Mucosa of descending colon (tissue), 3 donors: ENCODE measurements at places on chromosomes 11 and 22.

DNA sequence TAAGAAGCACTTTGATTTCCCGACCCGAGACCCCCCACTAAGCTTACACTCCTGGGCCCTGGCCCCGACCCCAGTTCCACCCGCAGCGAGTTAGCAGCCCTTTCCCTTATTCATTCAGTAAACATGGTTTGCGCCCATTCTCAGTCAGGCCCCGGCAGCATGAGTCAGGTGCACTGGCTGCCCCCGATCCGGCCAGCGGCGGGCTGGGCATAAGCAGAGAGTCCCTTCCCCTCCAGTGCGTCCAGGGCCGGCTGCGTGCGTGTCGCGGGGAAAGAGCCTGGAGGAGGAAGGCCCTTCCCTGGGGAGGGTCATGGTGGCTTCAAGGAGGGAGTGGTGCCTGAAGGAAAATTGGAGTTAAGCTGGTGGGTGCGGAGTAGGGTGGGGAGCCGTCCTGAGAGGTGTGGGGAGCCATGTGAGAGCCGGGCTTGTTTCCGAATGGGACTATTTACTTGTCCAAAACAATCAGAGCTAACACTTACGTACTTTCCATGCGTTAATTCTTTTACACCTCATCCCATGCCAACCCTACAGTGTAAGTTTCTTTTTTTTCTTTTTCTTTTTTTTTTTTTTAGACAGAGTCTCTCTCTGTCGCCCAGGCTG is 657 bp downstream of the IGHMBP2 start:
- DNase-seq, result peak; percentile 40

- DNase-seq, result no peak
Measured at GRCh38 chr11:19345519-19345847, 104.7 kb upstream of the E2F8 start.

- no peak for DNase-seq
Measured at GRCh38 chr11:12685229-12685628, 11.0 kb downstream of the TEAD1 start.

- DNase-seq, result peak; percentile 56
Measured at GRCh38 chr22:50314081-50314454, 6.6 kb upstream of the PLXNB2 start.

DNA sequence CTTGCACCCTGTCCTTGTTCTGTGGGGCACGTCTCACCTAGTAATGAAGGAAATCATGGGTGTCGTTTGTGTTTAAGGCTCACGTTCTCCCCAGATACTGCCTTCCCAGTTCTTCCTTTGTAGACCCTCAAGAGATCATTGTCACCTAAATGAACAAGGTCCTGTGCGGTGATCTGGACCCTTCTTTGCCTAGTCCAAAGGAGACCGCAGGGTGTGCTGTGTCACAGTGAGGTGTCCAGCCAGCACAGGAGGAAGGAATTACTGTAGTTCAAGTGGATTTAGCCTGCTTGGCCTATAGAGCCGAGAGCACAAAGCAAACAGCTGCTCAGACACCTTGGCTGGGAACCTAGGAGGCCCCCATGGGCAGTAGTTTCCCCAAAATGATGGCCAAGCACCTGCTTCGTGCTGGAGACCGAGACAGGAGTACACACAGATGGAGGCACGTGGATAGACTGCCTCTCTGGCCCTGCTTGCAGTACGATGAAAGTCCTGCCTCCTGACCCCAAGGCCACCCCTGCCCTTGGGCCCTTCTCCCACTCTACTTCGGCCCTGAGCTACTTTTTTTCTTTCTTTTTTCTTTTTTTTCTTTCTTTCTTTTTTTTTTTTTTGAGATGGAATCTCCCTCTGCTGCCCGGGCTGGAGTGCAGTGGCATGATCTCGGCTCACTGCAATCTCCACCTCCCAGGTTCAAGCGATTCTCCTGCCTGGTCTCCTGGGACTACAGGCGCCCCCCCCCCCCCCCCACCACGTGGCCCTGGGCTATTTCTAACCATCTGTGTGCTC is 19.4 kb upstream of the PPFIA1 start:
- no peak for DNase-seq

GRCh38 chr22:20787223-20787622 is 13.3 kb downstream of the SERPIND1 start:
- no peak for DNase-seq

DNA sequence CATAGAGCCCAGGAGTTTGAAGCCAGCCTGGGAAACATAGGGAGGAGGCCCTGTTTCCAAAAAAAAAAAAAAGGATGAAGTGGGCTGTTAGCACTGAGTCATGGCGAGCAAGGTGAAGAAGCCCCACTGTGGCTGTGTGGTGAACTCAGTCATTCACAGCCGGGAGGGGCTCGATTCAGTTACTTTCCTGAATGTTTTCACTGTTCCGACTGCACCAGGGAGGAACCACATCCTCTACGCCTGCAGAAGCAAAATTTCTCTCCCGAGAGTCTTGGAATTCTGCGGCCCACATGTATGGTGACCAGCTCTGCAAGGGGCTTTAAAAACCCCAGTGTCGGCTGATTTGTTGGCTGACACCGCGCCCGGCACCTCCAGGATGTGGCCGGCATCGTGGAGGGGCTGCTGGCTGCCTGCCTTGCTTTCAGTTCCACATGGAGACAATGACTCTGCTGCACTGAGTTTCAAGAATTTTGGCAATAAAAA is 27.8 kb upstream of the GRAMD4 start:
- DNase-seq, result peak; percentile 63

DNA sequence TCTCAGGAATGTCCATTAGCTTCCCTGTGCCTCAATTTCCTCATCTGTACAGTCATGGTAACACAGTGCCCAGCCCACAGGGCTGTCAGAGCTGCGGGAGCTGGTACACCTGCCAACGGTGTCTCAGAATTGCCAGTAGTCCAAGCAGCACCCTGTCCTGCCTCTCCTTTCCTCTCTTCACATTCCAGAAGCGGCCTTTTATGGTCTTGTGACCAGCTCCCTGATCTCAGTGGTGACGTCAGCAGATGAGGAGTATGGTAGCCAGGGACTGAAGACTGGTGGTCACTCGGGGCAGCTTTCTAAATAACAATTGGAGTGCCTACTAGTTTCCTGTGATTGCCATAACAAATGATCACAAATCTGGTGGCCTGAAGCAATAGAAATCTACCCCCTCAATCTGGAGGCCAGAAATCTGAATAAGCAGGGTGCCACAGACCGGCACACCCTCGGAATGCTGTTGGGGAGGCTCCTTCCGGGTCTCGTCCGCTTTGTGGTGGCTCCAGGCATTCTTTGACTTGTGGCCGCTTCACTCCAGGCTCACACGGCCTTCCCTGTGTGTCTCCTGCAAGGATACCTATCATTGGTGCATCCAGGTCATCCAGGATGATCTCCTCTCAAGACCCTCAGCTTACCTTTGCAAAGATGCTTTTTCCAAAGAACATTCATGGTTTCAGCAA is 2.1 kb downstream of the FADD start:
- no peak for DNase-seq

GRCh38 chr11:68430801-68431200 is 29.8 kb upstream of the PPP6R3 start:
- peak; percentile 68 for DNase-seq

GRCh38 chr22:48952256-48953102 is 875.2 kb downstream of the BRD1 start:
- DNase-seq, result no peak

- DNase-seq, result peak; percentile 84
Measured at GRCh38 chr11:111983187-111983986, 41.8 kb upstream of the DLAT start.

- no peak for DNase-seq
Measured at GRCh38 chr11:65370659-65371049, 11.8 kb downstream of the SLC25A45 start.

DNA sequence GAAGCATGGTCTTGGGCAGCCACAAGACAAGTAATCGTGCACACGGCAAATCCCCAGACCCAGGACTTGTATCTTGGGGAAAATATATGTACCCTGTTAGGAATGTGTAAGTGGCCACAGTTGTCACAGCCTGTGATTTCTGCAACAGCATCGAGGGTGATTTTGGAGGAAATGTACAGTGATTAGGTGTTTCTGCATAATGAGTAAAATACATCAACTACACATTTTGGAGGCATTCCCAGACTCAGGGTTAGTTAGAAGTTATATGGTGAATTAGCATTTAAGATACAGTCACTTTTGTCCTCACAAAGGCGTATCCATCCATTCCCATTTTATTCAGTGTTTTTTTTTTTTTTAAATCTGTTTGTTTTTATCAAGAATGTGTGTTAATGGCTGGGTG is 28.4 kb downstream of the SUSD2 start:
- no peak for DNase-seq

DNA sequence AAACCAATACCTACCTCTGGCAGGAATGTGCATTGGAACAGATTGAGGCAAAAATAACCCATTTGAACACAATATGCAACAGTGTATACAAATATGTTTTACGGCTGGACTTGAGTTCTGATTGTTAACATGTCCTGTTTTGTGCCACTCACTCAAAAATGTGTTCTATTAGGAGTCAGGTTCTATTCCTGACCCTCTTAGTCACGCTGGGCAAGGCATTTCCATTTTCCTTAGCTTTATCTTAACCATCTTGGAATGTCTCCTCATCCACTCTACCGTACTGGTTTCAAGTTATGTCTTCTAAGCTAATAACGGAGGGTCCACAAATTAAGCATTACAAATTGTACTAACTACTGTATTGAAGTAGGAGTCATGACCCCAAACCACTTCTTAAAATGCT is 78.6 kb downstream of the MAML2 start:
- DNase-seq, result no peak

GRCh38 chr11:64244966-64245365 is 1.8 kb downstream of the PPP1R14B start:
- DNase-seq, result no peak

- DNase-seq, result no peak
Measured at GRCh38 chr11:122150216-122151124, 34.5 kb upstream of the BLID start.

DNA sequence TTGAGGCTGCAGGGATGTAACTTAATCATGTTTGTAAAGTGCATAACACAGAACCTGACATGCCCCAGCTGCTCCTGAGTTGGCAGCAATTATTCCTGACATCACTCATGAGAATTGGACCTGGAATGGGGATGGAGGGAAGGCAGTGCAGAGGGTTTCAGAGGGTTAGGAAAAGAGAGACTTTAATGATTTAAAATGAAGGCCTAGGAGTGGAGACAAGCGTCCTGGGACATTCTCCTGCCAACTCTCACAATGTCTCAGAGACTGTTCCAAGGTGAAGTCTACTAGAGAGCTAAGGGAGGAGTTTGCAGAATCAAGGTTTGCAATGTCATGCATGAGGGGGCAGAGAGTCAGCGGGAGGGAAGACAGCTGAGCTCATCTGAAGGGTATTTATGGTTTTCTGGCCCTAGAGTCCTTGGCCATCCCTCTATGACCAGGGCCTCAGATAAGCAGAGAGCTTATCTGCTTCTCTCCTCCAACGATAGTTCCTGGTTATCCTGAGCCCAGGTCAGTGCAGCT is 36.9 kb downstream of the GGTLC2 start:
- no peak for DNase-seq

DNA sequence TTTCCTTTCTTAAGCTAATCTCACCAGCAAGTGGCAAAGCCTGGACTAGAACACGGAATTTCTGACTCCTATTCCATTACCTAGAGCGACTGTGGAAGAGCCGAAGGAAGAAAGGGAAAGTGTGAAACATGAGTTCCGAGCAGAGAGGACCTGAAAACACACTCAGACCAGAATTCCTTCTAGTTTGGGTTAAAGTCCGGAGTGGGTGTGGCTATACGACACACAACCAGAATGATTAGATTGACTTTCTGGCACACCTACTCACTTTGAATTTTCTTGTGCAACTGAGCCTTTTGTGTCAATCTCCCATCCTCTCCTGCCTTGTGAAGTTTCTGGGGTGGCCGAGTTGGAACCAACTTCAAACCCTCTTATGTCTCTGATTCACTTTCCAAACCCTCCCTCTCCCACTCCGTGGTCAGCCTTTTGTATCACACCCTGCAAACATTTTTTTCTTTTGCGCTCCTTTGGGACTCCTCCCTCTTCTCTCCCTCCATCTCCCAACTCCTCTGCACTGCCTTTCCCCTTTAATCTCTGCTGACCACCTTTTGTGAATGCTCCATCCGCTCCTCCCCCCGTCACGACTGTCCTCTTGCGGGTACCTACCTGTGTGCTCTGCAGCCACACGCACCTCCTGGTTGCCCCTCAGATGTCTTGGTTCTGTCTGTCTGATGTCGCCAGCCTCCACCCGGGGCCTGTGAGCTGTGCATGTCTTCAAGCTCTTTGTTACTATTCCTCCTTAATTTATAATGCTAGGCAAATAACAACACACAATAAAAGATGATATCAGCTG is 86.3 kb upstream of the BLID start:
- peak; percentile 67 for DNase-seq

GRCh38 chr11:26717771-26718170 is 4.1 kb downstream of the SLC5A12 start:
- no peak for DNase-seq

- no peak for DNase-seq
Measured at GRCh38 chr11:103183981-103184611, 74.9 kb downstream of the DYNC2H1 start.

DNA sequence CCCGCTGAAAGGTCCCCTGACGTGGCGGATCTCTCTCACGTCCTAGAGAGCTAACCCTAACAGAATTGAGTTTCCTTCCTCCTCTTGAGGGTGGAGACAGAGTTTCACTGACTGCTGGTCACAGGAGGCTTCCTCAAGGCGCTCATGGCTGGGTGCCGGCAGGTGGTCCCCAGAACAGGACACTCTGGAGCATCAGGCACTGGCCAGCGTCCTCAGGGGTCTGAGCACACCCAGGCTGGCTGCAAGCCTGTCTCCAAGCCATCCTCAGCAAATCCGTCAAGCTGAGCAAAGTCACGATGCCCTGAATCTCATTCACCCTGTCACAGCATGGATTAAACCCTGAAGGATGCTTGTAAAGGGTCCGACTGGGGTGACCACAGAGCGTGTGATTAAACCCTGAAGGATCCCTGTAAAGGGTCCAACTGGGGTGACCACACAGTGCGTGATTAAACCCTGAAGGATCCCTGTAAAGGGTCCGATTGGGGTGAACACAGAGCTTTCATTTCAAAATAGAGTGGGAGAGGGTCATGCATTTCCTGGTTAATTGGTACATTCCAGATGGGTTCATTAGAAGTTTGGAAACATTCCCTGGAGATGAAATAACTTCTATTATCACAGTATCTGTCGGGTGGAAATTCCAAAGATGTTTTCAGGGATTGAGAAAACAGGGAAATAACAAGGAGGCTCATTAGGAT is 473.0 kb downstream of the BRD1 start:
- no peak for DNase-seq

DNA sequence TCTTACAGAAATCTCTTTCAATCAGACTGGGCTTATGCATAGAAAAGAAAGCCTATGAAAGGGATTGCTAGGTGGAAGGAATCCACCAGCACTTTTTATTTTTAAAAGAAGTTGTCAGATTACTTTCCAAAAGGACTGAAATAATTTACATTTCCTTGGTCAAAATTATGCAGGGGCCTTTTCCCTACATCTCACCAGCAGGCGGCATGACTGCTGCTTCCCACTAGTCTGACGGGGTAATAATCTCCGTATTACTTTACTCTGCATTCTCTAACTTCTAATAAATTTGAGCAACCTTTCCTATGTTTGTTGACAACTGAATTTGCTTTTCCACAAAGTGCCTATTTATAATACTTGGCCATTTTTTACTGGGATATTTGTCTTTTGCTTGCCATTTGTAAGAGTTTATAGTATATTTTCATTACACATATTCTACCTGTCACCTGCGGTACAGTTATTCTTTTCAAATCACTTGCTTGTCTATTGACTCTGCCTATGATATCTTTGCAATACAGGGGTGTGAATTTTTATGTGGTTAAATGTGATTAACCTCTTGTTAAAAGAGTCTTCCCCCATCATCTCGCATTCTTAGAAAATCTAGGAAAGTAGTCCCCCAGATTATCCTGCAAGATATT is 51.9 kb upstream of the USP47 start:
- no peak for DNase-seq

- no peak for DNase-seq
Measured at GRCh38 chr11:130426223-130426836, 2.1 kb downstream of the ADAMTS8 start.

GRCh38 chr11:65661599-65662246 is 993 bp downstream of the RELA start:
- DNase-seq, result peak; percentile 64
